Activated naive CD8-positive, alpha-beta T cell treated with anti-CD3 and anti-CD28 coated beads, Interleukin-2, amount 10 ng/mL, durations not matched to agents 7 days and 5 days (primary cell): ENCODE measurements at places on chromosomes 2 and 18. TPM values are rescaled to one million over a fixed set of nuclear protein-coding genes. Genes with fewer than 3 reads are reported as not detected.

The ACTG2 gene
- total RNA-seq, result 0.43 TPM

The TGIF1 gene
- total RNA-seq, result 35.6 TPM

The CNGA3 gene
- total RNA-seq, result not detected

The SOCS6 gene
- 1.9 TPM for total RNA-seq

The SOWAHC gene
- total RNA-seq, result 0.11 TPM

The PKDCC gene
- not detected for total RNA-seq

The C2orf15 gene
- total RNA-seq, result 2.3 TPM

The ALLC gene
- not detected for total RNA-seq

The LINC00305 gene
- not detected for total RNA-seq

The RGPD4 gene
- total RNA-seq, result 0.61 TPM

The RAPH1 gene
- total RNA-seq, result 0.74 TPM

The NT5DC4 gene
- total RNA-seq, result not detected

The LONRF2 gene
- total RNA-seq, result 0.08 TPM

The KIF1A gene
- total RNA-seq, result 2.0 TPM

The SLC14A1 gene
- 3.5 TPM for total RNA-seq

The SMYD1 gene
- total RNA-seq, result not detected

The FHOD3 gene
- total RNA-seq, result not detected

The NTSR2 gene
- total RNA-seq, result not detected

The ANKRD30B gene
- total RNA-seq, result not detected

The DSG1 gene
- not detected for total RNA-seq

The C2orf74 gene
- 7.6 TPM for total RNA-seq
